Posterior vena cava (tissue), 2 donors: ENCODE measurements at places on chromosomes 11 and 22.

- no peak for DNase-seq
Measured at GRCh38 chr11:101176381-101176780, 46.8 kb upstream of the PGR start.

- no peak for DNase-seq
Measured at GRCh38 chr22:20138868-20139267, 7.3 kb downstream of the ZDHHC8 start.

DNA sequence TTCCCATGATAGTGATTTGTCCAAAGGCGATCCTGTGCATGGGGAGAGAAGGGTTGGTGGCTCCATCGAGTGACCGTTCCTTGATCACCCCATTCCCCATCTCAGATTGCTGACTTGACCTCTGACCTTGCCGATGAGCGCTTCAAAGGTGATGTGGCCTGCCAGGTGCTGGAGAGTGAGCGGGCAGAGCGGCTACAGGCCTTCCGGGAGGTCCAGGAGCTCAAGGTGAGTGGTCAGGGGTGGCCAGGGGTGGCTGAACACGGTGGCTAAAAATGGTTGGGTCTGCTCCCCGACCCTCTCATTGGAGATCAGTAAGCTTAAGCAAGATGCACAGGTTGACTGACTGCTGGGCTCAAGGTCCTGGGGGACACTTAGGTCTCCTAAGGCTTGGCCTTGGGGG is 148.7 kb downstream of the MYO18B start:
- DNase-seq, result no peak

GRCh38 chr11:19232910-19233503 is 7.7 kb downstream of the E2F8 start:
- no peak for DNase-seq

DNA sequence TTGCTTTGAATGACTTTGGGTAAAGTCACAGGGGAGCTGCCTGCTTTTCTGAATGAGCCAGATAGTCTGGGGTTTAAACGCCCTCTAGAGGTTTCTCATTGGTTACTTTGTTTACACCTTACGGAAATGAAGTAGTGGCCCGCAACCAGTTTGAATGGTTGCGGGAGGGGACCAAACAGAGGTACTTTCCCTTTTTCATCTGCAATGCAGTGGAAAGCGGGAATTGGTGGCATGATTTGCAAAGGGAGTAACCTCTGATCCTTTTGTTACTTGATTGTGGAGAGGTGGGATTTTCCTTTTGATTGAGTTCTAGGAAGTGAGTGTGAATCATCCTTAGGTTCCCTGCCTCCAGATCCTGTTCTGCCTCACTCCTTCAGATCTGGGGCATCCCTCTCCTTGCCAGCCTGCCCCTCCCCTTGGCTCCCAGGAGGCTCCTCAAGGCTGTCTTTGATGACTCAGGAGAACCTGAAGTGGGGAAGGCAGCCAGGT is 15.9 kb upstream of the GLYATL1 start:
- no peak for DNase-seq

- DNase-seq, result no peak
Measured at GRCh38 chr11:75858042-75858441, 43.0 kb downstream of the UVRAG start.

DNA sequence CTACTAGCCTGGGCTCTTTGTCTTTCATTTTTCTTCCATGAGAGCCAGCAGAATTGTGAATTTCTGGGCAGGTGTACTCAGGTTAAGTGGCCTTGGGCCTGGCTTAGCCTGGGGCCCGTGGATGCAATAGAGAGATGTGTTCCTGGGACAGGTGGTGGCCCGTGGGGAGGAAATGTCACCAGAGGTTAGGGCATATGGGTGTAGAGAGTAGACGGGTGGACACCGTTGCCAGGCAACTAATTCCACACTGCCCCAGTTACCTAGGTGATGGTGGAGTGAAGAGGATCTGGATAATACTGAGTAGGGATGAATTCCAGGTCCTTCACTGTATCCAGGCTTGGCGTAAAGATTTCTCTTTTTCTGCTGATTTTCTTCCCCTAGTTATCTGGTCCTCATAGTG is 175.0 kb downstream of the INSC start:
- DNase-seq, result no peak

DNA sequence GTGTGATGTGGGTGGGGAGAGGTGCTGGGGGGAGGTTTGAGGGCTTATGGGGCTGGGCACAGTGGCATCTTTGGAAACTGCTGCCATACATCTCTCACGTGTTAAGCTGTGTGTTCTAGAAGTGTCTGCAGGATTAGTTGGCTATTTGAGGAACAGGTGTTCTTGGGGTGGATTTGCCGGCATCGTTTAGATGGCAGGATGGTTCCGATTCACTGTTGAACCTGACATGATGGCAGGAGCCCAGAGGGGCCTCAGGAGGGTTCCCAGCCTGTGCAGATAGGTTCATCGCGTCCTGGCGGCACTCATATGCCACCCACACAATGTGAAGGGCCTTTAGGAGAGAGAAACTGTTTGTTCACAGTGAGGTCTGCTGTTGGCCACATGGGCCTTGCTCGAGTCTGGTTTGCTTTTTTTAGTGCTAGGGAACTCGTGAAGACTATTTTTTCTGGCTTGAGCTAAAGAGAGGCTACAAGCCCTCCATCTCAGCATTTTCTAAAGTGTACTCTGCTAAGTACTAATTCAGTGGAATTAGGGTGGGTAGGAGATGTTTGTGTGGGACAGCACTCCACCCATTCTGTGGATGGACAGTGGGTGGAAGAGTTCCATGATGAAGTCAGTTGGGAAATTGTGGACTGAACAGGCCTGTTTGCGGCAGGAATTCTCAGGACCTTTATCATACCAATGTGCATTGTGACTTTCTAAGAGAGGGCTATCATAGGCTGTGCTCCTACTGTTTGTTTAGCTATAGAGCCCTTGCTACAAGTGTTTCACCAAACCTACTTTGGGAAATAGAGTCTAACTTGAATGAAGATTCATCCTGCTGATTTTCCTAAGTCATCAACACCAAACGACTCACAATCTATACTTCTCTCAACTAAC is 55.4 kb upstream of the PLET1 start:
- DNase-seq, result no peak

DNA sequence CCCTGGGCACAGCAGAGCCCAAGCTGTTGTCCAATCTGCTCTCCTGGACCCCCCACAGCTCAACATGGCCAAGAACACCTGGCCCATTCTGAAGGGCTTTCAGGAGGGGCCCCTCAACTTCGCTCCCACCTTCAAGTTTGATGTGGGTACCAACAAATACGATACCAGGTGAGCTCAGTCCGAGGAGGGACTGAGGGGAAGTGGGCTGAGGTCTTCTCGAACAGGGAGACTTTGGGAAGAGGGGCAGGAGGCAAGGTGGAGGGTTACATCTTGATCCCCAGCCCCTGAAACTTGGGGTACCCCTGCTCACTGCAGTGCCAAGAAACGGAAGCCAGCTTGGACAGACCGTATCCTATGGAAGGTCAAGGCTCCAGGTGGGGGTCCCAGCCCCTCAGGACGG is 5.4 kb downstream of the INPP5J start:
- DNase-seq, result no peak

- no peak for DNase-seq
Measured at GRCh38 chr11:134349109-134349801, 17.5 kb downstream of the GLB1L2 start.

DNA sequence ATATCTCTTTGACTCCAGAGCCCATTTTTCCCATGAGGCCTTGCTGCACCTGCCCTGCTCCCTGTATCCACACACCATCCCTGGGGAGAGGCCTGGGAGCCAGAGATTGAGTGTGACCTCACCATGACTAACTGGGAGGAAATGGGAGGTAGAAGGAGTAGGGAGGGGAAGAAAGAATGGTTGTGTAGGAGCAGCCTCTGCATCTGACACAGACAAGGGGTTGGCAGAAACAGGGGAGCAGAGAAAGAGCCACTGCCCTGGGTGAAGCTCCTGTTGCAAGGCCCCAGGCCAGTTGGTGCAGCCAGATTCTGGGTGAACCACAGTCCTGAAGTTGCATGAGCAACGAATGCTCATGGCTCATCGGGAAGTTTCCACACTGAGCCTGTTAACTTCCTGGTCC is 32.4 kb downstream of the POU2F3 start:
- DNase-seq, result no peak

DNA sequence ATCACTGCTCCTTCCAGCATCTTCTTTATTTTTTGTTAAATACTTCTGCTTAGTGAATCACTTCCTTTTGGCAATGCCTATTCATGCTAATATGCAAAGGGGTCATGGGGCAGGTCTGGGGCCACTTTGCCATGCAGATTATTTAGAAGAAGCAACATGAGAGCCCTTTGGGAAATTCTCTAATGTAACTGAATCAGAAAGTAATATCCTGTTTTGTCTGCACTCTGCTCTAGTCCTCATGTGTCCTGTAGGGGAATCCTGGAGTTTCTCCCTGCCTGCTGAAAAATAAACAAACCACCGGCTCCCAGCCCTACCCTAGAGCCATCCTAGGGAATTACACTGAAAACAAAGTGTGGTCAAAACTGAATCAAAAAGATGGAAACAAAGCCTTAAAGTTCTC is 176.5 kb upstream of the POU2AF2 start:
- no peak for DNase-seq

- no peak for DNase-seq
Measured at GRCh38 chr22:36584666-36585065, 55.7 kb upstream of the EIF3D start.

GRCh38 chr11:71450939-71451338 is 2.1 kb upstream of the NADSYN1 start:
- peak; percentile 24 for DNase-seq

- peak; percentile 47 for DNase-seq
Measured at GRCh38 chr11:65851811-65852507, 6.0 kb downstream of the CFL1 start.

DNA sequence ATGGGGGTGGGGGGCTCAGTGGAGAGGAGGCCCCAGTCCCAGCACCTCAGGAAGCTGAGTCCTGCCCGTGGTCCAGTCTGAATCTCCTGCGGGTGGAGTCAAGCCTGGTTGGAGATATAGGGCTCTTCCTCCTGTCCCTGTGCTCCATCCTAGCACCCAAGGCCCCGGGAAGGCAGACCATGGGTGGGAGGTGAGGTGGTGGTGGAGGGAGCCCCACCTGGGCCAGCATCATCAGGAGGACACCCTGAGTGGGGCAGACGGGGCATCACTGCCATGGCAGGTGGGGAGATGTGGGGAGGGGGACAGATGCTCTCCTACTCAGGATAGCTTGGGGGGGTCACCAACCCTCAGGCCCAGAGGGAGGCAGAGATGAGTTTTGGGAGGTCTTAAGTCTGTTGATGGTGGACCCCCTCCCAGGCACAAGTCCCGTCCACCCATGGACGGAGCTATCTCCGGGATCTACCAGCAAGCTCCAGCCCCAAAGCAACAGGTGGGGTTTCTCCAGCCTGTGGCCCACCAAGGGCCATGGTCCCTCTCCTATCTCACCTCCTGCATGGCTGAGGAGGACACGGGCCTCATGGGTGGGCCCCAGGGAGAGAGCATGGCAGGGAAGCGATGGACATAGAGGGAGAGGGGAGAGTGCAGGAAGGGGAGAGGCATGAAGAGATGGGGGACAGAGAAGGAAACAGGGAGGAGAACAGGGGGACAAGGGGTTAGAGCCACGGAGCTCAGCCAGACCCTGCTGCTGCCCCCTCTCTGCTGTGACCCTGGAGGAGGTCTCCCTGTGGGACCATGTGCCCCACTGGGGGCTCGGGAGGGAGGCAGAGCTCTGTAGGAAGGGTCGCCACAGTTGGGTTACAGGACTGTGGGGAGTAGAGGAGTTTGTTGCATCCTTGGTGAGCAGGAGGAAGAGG is 1.3 kb downstream of the MRGPRE start:
- DNase-seq, result no peak

DNA sequence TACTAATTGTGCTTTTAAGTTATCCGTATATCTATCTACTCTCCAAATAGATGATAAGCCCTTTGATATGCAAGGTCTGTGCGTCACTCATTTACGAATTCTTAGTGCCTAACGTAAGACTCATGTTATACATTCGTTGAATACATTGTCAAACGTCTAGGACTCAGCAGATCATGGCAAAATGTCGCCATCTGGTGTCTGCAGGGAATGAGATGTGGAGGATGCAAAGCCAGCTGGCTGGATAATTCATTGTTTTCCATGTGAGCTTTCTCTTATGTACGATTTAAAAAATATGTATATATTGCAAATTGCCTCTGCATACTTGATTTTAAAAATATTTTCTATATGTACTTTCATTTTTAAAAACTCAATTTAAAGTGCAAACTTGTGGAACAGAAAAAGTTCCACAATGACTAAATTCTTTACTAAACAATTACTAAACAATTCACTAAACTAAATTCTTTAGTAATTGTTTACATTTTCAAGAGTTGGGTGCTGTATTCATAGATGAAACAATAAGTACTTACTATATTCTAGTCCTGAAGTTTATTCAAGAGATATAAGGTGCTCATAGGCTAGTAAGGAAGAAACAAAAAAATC is 33.8 kb downstream of the ZNF202 start:
- no peak for DNase-seq

- no peak for DNase-seq
Measured at GRCh38 chr11:74636630-74637184, 44.3 kb downstream of the POLD3 start.

DNA sequence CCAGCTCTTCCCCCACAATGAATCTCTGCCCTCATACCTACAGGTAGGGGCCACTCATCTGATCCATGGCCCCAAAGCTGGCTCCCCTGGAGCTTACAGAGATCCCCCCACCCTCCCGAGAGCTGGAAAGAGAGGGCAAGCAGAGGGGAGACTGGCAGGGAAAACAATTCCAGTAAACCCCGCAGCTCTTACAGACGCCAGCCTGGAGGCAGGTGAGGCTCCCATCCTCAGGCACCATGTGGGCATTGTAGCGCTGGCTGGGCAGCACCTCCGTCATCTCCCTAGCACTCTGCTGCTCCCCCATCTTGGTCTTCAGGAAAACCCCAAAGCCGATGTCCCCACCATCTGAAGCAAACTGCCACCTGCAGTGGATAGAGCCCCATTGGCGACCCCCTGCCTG is 14.1 kb downstream of the SEC14L4 start:
- DNase-seq, result no peak

DNA sequence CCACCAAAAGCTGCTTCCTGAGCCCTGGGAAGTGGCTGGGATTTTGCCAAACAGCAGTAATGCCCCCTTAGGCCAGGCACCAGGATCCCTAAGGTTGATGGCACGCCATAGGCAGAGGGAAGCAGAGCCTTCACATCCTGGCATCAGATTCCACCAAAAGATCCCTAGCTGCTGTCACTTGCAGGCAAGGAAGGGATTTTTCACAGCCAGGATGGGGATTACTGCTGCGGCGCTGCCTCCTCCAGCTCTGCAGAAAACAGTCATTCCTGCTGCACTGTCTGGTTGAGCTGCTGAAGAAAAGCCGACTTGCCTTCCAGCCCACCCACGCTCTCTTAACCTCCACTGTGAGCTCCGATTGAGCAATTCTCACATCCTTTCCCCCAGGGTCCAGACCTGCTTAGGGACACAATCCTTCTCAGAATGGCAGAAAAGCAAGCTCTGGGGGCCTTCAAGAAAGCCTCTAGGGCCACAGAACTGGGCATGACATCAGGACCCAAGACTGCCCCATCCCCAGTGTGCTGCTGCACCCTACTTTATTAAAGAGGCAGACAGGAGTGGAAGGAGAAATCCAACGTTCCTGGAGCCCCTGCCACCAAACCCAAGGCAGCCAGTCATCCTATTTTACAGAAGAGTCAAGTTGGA is 19.9 kb downstream of the SYN3 start:
- DNase-seq, result no peak

- no peak for DNase-seq
Measured at GRCh38 chr11:1862588-1863351, 9.9 kb downstream of the LSP1 start.
